ENCODE measurements at places on chromosomes 12 and 14.
A peak's percentile ranks its signal among the peaks of the same experiment; 100 is the strongest.

- no peak for DNase-seq
Observed at GRCh38 chr14:64947710-64948611, 5.4 kb upstream of the GPX2 start.

GRCh38 chr14:40317690-40318089 is 885.5 kb upstream of the FBXO33 start:
- no peak for DNase-seq

GRCh38 chr12:50787618-50788017 is 23.7 kb downstream of the ATF1 start:
- DNase-seq: no peak

GRCh38 chr14:30223966-30224365 is 296.3 kb upstream of the PRKD1 start:
- DNase-seq: peak; percentile 52

GRCh38 chr12:56838621-56839488 is 75.7 kb downstream of the HSD17B6 start:
- DNase-seq: no peak

- DNase-seq: no peak
Observed at GRCh38 chr14:62409169-62409568, 636.1 kb downstream of the KCNH5 start.

DNA sequence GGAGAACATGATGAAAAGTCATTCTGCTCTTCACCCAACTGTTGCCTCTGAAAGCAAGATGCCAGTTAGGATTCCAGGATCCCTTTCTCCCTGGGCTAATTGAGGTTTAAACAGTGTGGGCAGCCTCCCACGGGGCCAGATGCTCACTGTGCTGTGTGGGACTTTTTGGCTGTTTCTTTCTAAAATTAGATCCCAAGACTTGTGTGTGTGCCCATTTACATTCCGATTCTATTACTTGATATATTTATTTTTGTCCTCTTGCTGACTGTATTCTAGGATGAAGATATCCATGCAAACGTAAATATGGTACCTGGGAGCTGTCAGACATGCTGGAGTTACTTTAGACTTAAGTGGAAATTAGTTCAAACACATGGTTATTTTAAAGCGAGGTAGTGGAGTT is 6.2 kb downstream of the IFT43 start:
- no peak for DNase-seq

DNA sequence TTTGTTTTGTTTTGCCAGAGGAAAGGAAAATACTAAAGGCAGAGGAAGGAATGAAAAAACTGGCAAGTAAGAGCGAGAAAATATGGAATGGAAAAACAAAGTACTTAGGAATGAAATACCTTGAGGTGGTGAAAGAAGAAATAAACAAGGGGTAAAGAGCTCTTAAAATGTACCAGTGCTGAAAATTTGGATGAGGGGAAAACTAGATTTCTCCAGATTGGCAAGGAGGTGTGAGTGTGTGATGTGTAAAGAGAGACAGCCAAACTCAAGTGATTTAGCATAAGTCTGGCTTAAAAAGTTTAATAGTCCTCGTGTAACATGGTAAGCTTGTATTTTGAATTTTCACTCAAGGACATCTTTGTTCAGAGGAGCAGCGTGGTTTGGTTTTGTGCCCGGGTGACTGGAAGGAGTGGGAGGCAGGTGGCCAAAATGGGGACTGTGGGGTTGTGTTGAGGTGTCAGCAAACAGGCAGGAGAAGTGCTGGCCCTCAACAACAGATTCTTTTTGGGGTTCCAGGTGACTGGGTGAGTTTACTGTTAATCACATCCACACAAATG is 102.7 kb downstream of the DACT1 start:
- DNase-seq: no peak

GRCh38 chr12:122860040-122860853 is 25.0 kb downstream of the HIP1R start:
- peak; percentile 91 for DNase-seq

Measured in ureter (tissue), 1 donor.